NCI-H146 (cell line): ENCODE measurements at places on chromosomes 13 and 19.
A peak's percentile ranks its signal among the peaks of the same experiment; 100 is the strongest.

DNA sequence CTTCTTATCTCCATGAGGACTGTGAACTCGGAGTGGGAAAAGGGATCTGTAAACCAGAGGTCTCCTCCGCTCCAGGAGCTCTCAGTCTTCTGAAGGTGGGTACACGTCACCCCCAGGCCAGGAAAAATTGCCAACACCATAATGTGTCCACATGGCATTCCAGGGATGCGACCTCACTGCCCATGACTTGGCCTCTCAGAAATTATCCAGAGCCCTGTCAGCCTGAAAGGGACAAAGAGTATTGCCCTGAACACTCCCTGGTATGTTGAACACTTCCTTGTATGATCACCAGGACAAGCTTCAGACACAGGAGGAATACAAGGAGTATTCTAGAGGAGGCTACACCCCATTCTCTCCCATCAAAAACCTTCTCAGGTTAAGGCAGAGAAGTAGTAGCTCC is 81.0 kb upstream of the SLC7A1 start:
- DNase-seq: no peak

GRCh38 chr13:95898256-95898655 is 154.9 kb downstream of the UGGT2 start:
- no peak for DNase-seq

DNA sequence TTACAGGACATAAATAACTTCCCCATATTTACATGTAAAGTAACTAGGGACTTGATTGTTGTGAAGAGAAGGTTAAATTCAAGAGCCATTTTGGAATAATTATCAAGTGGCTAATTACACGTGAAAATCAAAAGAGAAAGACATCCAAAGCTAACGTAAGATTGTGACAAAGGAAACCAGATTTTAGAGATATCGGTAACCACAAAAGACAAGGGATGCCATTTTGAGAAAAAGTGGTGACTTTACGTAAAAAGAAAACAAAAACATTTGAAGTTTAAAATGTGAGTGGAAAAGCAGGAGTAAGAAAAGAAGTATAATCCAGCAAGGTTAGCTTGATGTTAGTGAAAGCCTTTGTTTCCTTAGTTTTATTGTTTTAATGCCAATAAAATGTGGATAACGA is 10.9 kb upstream of the VWA8 start:
- DNase-seq: no peak

DNA sequence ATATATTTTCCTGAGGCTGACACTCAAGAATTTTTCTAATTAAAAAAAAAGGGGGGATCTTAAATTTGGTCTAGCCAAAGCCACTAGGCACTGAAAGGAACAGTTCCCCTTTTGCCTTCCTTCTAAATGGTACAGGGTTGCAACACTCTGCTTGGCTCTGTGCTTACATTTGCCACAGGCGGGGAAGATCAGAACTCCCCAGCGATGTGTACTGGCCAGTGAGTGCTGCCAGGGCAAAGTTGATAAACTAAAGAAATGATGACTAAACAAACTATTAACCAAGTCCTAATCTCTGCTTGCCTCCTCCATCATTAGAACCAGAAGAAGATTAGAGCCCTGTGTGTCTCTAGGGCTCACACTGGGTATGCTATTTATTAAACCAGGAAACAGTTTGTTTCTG is 75.3 kb upstream of the SCEL start:
- no peak for DNase-seq

DNA sequence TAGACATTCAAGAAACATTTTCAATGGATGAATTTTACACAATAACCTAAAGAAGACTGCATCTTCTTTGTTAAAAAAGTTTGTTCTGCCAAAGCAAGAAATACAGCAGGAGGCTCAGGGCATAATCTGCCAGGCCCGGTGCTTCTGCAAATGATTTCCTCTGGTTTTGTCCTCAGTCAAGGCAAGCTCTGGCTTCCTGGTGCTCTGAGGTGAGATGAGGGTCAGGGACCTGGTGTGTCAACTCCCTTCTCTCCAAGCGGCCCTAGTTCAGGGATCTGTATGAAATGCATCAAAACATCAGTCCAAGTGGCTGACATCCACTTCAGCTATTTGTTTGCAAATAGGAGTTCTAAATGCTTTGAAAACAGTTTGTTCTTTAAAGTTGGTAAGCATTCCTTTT is 31.6 kb downstream of the LACC1 start:
- DNase-seq: no peak

- no peak for DNase-seq
Measured at GRCh38 chr19:8831373-8831772, 731 bp downstream of the ZNF558 start.

- DNase-seq: no peak
Measured at GRCh38 chr13:28199089-28199488, 60.7 kb downstream of the PAN3 start.

DNA sequence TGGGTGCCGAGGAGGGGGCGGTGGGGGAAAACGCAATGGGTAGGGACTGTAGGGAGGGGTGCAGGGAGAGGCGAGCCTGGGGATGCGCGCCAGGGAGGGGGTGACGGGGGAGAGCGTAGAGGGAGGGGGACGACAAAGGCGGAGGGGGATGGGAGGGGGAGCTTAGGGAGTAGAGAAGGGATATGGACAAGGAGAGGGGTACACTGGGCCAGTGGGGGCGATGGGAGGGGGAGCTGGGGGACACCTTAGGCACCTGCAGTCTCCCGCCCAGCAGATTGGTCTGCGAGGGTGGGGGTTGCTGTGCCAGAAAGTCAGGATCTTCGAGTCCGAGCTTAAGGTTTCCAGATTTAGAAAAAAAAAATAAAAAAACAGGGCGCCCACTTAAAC is 15.7 kb downstream of the CCDC124 start:
- DNase-seq: peak; percentile 80

DNA sequence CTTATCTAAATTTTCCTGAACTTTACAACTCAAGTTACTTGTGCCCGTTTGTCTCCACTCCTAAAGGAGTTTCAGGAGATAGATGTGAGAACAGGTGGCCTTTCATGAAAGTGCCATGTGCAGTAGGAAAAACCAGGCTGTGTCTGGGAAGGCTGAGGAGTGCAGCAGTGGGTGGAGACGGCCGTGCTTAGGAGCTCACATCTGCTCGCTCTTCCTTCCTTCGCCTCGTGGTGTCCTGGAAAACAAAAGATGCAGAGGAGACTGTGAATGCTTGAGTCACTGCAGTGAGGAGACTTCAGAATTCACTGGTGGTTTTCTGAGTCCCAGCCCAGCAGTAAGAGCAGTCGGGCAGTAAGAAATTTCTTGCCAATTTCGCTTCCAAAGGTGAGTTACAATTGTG is 138.4 kb upstream of the RNF113B start:
- DNase-seq: no peak

- DNase-seq: no peak
Measured at GRCh38 chr13:27793507-27794367, 1.5 kb downstream of the GSX1 start.

GRCh38 chr13:30824651-30825050 is 81.4 kb upstream of the MEDAG start:
- DNase-seq: no peak

GRCh38 chr19:55275851-55276719 is 3.8 kb downstream of the HSPBP1 start:
- DNase-seq: no peak
